ENCODE measurements at places on chromosomes 7 and 10. TPM values are rescaled to one million over a fixed set of nuclear protein-coding genes. Genes with fewer than 3 reads are reported as not detected.

DNA sequence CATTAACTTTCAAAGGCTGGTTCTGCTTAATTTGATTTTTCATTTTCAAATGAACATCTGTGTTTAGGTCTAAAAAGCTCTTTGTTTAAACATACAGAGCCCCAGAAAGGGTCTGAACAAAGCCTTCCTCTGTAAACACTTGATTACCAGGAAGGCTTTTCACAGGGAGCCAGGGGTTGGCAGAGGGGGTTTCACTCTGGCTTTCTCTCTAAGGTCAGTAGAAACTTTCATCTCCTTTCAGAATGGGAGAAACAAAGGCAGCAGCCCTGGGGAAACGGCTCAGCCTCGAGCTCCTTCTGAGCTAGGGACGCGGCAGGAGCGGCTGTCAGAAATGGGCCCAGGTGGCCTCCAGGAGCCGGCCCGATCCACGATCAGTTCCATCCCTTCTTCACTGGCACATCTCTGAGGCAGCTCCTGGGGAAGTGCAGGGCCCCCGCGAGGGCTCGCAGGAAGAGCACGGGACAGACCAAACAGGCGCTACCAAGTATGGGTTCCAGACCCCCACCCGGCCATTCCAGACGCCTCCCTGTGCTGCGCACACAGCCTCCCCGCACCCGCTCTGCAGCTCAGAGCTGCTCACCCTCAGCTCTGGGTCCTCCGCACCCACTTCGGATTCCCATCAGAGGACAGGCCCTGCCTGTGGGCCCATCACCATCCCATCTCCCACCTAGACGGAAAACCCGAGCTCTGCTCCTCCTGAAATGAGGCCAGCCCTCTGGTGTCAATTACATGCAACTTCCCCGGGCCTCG, 124.1 kb downstream of the MAD1L1 start:
- no peak for DNase-seq

DNA sequence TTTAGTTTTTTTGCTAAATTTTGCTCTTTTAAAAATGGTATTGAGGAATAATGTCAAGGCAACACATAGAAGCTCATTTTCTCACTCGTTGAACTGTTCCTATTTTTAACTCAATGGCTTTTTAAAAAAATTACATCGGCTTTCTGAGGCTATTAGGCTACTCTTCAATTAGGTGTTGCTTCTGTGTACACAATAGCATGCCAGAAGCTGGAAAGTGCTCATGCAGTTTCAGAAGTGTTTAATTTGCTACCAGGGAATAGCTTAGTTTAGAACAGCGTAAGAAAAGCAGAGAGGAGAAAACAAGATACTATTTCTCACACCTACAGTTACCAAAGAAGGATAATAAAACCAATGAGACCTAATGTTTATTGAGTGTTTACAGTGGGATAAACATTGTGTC, 157.4 kb downstream of the NXPH1 start:
- no peak for DNase-seq

- no peak for DNase-seq
These were observed 24.9 kb upstream of the FAM3C start for GRCh38 chr7:121420976-121421375.

DNA sequence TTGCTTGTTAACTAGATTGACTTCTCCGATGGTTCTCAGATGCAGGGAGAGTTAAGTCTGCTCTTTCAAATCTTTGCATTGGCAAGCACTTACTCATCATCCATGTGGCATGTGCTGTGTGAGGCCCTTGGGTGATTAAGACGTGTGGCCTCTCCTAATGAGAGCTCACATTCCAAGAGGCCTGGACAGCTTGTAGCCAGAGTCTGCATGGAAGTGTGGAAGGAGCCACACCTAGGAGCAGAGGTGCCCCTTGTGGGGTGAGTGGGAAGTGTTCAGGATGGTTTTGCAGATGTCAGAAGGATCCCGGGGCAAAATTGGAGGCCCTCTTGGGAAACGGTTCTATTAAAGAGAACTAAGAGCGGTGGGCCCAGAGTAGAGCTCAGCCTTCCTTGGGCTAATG, 225.9 kb downstream of the PAXIP1 start:
- no peak for DNase-seq

The GOLGA7B gene
- total RNA-seq, result 4.3 TPM

The SEC61A2 gene
- total RNA-seq, result 16.1 TPM

Data from activated CD8-positive, alpha-beta memory T cell treated with anti-CD3 and anti-CD28 coated beads, Interleukin-2, amount 10 ng/mL, durations not matched to agents 7 days and 5 days (primary cell).